T-helper 1 cell (primary cell): ENCODE measurements at places on chromosomes 4 and X.

DNA sequence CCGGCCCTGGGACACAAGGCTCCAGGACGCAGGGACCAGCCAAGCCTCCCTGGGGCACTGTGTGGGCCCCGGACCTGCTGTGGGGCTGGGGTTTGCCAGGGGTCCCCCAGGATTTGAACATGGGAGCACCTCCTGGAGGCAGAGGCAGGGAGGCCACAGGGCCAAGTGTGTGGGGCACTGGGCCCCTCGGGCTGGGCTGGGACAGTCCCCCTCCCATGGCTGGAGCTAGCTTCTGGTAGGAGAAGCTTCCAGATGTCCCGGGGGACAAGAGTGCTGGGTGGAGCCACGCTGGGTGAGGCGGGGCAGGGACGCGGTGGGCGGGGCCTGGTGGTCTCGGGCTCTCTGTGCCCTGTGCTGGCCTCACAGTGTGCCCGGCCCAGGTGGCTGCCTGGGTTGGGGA is 18.6 kb downstream of the FGFRL1 start:
- no peak for DNase-seq

- DNase-seq, result peak; percentile 32
These were observed 43.2 kb downstream of the TMEM144 start for GRCh38 chr4:158253350-158253980.

DNA sequence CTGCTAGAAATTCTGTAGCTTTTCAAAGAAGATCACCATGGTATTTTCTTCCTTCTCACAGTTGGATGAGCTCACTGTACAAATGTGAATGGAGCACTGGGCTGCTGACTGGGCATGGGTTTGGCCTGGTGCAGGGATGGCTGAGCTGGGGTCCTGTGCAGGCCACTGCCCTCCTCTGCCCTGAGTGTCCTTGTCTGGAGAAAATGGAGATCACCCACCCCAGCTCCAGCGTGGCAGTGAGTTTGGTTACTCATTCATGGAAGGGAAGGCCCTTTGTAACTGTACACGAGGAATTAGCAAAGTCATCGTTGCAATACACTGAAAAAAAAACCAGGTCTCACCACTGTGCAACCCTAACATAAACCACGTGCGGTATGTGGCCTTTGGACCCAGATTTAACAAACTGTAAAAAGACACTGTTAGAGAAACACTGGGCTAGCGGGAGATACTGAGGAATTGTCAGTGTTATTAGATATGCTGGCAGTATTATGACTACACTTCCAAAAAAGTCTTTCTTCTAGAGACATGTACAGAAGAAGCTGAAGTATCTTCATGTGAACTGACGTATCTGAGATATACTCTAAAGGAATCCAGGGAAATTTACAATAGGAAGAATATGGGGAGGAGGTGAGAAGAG is 16.1 kb upstream of the TBC1D14 start:
- no peak for DNase-seq

DNA sequence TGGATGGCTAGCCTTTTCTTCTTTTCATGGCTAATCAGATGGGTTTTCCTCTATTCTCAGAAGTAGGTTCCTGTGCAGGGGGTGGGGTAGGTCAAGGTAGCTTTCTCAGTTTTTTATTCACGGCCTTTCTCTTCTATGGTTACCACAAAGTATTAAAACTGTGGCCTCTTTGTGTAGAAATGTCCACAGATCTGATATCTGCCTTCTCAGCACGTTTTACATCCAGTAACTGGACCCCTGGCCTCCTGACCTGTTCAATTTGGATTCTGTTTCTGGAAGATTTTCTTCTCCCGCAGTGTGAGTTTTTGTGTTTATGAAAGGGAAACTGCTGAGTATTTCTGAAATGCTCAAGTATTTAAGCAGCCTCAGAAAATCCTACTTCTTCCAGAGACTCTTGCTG is 688.5 kb downstream of the RAPGEF2 start:
- DNase-seq, result no peak

GRCh38 chr4:83283181-83283580 is 1.4 kb downstream of the COQ2 start:
- DNase-seq, result no peak

DNA sequence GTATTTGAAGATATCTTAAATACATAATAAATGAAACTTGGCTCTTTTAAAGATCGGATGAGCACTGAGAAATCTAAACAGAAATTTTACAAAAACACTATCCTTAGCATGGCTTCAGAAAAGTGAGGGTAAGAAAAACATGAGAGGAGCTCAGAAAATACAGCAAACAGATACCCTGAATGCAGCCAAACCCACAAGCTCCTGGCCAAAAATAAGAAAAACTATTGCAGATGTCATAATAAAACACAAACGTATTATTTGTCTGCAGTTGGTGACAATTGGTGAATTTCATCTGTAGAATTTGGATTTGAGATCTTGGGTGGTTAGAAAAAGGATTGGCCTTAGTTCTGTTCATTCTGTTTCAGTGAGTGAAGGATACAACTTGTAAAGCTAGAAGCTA is 603.9 kb downstream of the INPP4B start:
- no peak for DNase-seq
